ENCODE measurements at places on chromosomes 5 and 9.
A peak's percentile ranks its signal among the peaks of the same experiment; 100 is the strongest.

GRCh38 chr5:108642170-108642906, 105.4 kb upstream of the FER start:
- DNase-seq = peak; percentile 26

GRCh38 chr5:174796711-174797192, 72.4 kb downstream of the MSX2 start:
- DNase-seq = no peak

DNA sequence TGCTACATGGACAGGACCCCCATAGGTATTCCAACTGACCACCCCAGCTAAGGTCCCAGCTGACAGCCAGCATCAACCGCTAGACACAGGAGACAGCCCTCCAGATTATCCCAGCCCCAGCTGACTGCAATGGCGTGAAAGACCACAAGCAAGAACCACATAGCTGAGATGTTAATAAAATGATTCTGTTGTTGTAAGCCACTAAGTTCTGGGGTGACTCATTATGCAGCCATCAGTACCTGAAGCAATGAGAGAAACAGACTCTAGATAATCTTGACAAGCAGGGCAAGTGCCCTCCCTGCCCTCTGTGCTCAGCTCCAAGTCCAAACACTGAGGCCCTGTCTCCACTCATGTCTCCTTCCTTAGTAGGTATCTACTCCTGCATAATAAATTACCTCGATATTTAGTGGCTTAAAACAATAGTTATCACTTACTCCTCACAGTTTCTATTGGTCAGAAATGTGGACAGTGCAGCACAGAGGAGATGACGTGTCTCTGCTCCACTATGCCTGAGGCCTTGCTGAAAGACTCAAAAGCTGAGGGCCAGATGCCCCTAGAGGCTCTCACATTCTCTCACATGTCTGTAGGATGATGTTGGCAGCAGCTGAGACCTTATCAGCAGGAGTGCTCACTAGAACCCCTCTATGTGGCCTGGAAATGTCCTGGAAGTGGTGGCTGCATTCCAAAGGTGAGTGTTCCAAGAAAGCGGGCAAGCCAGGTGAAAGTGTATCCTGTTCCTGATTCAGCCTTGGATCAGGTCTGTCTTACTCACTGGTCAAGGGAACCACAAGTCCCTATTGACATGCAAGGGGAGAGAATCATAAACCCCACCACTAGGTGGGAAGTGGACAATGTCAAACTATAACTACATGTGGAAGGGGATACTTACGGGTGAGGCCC, 2.5 kb downstream of the MGAT1 start:
- DNase-seq = no peak

DNA sequence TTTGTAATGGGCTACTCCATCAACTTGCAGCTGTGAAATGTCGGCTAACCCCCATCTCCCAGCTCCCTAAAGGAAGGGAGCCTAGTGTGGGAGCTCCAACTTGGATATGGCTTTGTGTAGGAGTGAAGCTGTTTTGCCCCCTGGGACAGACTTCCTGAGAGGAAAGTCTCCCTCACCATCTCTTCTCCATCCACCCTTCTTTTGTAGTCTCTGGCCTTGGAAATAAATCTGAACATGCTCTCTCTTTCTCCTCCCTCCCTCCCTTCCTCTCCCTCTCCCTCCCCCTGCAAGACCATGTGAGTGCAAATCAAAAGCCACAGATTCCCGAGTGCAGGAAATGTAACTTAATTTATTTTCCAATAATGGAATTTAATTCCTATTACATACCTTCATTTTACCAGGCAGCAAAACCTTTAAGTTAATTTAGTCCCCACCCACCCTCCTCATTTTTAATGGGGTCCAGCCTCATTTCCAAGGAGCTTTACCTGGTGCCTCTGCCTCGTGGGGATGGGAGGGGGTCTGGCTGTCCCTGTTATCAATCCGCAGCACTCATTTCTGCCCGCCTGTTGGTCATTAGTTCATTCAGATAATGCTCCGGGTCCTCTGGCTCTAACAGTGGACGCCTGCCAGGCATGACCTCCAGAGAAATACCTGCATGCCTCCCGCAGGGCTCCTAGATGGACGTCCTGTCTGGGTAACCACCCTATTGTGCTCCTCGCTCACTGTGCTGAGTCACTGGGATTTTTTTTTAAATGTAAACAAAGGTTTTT, 122.9 kb upstream of the TAF11L2 start:
- no peak for DNase-seq

DNA sequence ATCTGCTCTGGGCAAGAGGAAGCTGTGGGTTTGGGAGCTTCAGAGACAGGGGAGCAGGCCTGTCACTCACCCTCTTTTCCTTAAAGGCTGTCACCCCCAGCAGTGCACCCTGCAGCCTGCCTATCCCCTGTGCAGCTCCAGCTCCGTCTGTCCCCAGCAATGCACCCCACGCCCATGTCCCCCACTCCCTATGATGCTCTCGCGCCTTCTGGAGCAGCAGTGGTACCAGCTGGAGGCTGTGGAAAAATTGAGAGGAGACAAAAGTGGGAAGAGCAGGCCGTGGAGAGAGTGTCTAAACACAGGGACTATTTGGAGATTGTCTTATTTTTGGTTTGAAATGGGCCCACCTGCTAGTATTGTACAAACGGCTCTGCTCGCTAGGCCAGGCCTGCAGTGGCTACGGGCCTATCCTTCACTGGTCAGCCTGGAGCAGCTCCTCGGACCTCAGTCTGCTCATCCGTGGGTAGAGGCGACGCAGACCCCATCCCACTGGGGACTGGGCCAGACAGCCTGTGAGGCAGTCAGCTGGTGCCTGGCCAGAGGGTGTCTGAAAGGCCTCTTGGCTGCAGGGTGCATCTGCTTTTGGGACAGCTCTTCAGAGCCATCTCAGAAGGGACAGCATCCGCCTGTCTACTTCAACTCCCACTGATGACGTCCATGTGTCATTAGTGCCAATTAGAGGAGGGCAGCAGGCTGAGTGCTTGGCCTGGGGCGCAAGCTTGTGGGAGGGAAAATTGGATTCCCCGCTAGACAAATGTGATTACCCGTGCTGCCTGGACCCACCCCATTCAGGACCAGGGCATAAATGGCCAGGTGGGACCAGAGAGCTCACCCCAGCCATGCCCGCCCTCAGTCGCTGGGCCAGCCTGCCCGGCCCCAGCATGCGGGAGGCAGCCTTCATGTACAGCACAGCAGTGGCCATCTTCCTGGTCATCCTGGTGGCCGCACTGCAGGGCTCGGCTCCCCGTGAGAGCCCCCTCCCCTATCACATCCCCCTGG, at the start of gene DBH:
Gene DBH, plus strand, starts transcription at position 831 of the 999 bp plus-strand sequence. Its CDS starts 9 bp downstream, at position 840.
- DNase-seq = no peak

- no peak for DNase-seq
These were observed 5.0 kb downstream of the SQSTM1 start for GRCh38 chr5:179825655-179826182.

DNA sequence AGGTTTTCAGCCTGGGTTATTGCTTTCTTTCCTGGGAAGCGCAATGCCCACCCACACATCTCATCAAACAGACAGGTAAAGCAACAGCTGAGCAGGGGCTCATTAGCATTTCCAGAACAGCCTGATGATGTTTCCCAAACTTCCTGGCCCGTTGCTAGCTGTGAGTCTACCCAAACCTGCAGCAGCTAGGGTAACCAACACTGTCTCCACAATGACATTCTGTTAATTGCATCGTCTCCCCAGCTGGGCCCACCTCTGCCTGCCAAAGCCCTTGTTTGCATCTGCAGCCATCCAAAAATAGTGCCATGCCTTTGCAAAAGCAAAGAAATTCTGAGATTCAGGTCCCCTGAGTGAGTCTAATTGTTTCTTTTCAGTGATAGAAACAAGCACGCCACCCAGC, 273.0 kb downstream of the MED10 start:
- DNase-seq = no peak

Data from psoas muscle (tissue), 8 donors.